ENCODE measurements at places on chromosomes 12 and 14. TPM values are rescaled to one million over a fixed set of nuclear protein-coding genes. Genes with fewer than 3 reads are reported as not detected.
A peak's percentile ranks its signal among the peaks of the same experiment; 100 is the strongest.

DNA sequence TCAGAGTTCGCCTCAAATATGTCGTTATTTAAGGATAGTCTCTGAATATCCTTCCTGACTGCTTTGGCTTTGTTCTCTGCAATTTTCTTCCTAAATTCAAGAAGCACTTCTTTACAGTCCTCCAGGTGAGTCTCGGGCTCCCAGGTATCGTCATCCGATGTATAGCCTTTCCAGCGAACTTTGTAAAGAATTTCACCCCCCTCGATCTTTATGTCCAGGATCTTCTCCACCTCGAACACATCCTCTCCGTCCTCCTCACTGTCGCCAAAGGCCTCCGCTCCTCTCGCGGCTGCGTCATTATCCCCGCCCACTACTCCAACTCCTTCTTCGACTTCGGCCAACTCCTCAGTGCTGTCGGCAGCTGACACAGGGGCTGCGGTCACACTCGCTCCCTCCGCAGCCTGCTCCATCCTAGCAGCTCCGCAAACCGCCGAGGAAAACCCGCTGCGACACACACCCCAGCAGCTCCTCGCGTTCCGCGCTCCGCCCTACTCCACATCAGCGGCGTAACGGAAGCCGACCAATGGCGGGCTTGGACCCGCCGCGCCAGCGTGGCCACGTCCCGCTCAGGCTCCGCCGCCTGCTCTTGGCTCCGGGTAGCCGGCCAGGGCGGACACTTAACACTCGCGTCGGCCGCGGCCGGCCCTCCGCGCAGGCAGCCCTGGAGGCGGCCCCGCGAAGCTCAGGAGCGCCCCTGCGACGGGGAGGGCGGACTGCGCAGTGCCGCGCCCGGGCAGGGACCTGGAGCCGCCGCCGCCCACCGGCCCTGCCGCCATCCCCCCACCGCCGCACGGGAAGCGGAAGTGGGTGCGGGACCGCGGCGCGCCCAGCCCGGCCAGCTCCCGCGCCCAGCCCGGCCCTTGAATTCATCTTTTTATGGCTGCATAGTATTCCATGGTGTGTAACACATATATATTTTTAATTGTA lies 4.1 kb downstream of the CD163L1 start:
- no peak for DNase-seq

DNA sequence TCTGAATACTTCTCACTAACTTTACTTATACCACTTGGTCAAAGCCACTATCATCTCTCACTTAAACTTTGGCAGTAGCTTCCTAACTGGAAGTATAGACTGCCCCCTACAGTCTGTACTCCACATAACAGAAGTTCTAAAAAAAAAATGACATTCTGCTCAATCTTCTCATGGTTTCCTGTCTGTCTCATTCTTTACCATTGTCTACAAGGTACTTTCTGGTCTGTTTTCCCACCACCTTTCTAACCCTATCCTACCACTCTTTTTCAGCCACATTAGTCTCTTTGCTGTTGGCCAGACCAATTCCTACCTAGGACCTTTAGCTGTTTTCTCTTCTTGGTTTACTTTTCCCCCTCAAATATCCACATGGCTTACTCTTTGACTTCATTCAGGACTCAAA lies 14.7 kb downstream of the CPSF6 start:
- peak; percentile 33 for DNase-seq

DNA sequence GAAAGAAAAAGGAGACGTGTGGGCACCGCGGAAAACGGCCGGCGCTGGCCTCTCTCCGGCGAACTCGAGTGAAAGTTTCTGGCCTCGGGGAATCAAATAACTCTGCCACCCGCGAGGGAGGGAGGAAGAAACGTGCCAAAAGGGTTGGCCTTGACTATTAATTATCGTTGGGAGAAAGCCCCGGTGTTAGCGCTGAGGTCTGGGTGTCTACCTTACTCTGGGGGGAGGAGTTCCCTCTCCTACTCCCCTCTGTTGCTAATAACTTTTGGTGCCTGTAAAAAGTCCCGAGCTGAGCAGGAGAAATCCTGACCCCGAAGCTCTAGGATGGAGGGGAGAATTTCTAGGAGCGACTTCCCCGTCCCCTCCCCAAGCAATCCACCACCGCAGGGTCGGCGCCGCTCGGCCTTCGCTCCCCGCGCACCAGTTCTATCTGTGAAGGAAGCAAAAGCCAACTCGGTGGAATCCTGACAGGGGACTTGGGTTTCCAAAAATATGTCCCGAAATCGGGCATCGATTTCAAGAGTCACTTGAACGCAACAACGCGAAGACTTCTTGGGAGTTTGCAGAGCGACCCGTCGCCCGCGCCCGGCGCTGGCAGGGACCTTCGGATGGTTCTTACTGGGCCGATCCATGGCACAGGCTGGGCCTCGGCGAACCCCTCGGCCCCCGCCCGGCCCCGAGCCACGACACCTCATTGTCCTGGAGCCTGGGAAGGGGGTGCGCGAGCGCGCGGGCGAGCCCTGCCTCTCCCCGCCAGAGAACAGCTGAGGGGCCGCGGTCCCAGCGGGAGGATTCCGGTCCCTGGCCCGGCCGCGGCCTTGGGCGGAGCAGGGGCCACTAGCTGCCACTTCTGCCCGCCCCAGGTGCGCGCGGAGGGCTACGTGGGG lies 1.7 kb downstream of the OTX2 start:
- no peak for DNase-seq

GRCh38 chr12:112815589-112816321 lies 24.2 kb downstream of the RPH3A start:
- DNase-seq: no peak

GRCh38 chr12:68755536-68756243 lies 9.7 kb downstream of the SLC35E3 start:
- DNase-seq: no peak

DNA sequence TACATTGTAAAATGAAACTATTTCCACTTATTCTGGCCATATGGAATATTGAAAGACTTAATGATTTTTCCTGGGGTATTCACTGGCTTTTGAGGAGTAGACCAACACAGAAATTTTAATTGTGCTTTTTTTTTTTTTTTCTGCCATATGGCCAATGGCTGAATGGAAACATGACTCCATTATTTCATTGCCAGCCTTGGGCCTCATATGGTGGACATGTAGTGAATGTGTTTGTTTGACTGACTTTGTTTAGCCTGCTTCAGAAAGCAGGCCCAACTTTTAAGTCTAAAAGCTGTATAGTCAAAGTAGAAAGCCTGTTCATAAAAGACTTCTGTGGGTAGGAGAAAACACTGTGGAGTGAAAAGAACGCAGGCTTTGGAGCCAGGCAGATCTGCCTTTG lies 2.4 kb downstream of the GNG2 start:
- no peak for DNase-seq

POTEM gene
- not detected for total RNA-seq
